ENCODE measurements at places on chromosomes 1 and 21.

GRCh38 chr1:79262745-79263258 is 256.3 kb upstream of the ADGRL4 start:
- DNase-seq = no peak

GRCh38 chr1:201648907-201649721 is 110.2 kb downstream of the NAV1 start:
- peak; percentile 42 for DNase-seq

DNA sequence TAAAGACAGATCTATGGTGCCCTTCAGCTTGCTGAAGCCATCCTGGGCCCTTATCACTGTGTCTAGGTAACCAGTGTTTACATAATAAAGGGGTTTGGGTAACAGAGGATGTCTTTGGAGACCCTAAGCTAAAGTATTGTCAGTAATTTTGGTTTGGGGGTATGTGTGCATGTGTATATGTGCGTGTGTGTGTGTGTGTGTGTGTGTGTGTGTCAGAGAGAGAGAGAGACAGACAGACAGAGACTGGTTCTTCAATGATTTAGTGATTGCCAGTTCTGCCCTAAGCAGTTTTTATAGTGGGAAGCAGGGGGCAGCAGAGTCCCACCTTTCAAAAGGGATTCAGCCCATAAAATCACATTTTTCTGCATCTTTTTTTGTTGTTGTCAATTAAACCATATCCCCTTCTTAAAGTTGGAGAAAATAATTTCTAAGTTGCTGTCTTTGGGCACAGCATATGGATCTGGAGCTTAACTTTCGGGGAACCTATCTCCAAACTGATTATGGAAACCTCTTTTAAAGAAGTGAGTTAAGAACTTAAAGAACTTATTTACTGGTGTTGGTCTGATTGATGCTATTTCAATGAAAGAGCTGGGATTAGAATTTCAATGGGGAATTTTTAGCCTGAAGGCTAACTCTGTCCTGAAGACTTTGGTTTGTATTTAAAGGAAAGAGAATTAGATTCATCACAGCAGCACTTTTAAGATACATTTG is 51.1 kb downstream of the ZNF326 start:
- no peak for DNase-seq

GRCh38 chr1:106022312-106022902 is 1034.1 kb upstream of the PRMT6 start:
- DNase-seq = no peak

GRCh38 chr21:17671733-17672132 is 59.0 kb upstream of the BTG3 start:
- no peak for DNase-seq

GRCh38 chr1:166470014-166470413 is 303.2 kb upstream of the FAM78B start:
- no peak for DNase-seq

DNA sequence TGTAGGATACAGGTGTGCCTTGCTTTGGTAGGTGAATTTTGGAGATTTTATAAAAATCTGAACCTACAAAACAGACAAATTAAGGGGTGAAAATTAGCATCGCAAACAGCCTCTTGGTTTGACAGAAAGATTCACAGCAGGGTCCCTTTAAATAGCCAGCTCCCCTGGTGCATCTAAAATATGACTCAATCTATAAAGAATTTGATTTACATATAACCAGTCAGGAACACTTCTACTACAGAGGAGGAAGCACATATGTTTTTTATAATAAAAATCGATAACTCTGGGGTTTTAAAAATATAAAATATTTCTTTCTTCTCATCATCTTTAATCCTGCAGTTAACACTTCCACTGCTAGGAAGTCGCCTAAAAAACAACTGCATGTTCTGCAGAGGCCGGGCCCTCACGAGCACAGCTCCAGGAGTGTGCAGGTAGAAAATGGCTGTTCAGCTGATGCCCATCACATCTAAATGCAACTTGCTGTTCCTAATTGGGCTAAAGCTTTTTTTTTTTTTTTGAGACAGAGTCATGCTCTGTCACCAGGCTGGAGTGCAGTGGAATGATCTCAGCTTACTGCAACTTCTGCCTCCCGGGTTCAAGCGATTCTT is 203.4 kb downstream of the HS2ST1 start:
- no peak for DNase-seq

DNA sequence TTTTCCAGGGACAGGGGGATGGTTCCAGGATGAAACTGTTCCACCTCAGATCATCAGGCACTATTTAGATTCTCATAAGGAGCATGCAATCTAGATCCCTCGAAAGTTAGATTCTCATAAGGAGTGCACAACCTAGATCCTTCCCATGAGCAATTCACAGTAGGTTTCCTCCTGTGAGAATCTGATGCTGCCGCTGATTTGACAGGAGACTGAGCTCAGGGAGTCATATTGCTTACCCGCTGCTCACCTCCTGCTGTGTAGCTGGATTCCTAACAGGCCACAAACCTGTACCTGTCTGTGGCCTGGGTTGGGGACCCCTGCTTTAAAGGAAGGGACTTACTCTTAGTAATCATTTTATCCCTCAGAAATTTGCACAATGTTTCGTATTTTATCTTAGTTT is 9.3 kb downstream of the CTH start:
- DNase-seq = no peak

DNA sequence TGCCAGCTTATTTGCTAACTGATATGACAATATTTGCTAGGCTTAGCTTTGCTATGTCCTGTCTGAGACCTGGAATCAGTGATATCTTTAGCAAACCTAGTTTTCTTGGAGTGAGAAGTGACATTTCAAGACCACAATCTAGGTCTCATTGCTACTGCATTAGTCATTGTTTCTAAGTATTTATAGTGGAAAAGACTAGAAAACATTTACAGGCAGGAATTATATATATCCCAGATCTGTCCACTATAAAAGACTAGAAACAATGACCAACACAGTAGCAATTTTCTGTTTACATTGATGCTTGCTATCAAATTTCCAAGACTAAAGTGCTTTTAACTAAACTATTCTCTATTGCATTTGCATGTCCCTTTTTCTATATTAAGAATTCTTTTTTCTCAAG is 5.0 kb upstream of the RGS18 start:
- no peak for DNase-seq

GRCh38 chr1:107464827-107465226 is 324.0 kb downstream of the NTNG1 start:
- DNase-seq = no peak

GRCh38 chr1:153245466-153245865 is 14.0 kb upstream of the LORICRIN start:
- DNase-seq = no peak

Measured in fibroblast of gingiva (primary cell).